ENCODE measurements at places on chromosomes 3 and 15. TPM values are rescaled to one million over a fixed set of nuclear protein-coding genes. Genes with fewer than 3 reads are reported as not detected.

Gene LTF
- polyA plus RNA-seq, result 0.98 TPM

Gene STAB1
- 39.0 TPM for polyA plus RNA-seq

Gene KY
- 0.08 TPM for polyA plus RNA-seq

Gene GOLGA6D
- polyA plus RNA-seq, result not detected

Gene CMTM6
- polyA plus RNA-seq, result 19.2 TPM

Gene RHCG
- 3,283 TPM for polyA plus RNA-seq

Gene CNTN4
- polyA plus RNA-seq, result 0.51 TPM

Gene EXD1
- polyA plus RNA-seq, result not detected

Gene UNC13C
- polyA plus RNA-seq, result not detected

Gene KBTBD13
- not detected for polyA plus RNA-seq

Gene PRICKLE2
- polyA plus RNA-seq, result 1.3 TPM

Gene SPESP1
- 1.2 TPM for polyA plus RNA-seq

Gene CHAC1
- 21.1 TPM for polyA plus RNA-seq

Gene MCTP2
- 2.4 TPM for polyA plus RNA-seq

Gene DISP2
- 1.3 TPM for polyA plus RNA-seq

Gene CACNA2D3
- polyA plus RNA-seq, result 1.7 TPM

Gene ANP32A
- polyA plus RNA-seq, result 51.7 TPM

Gene TMC3
- polyA plus RNA-seq, result not detected

Gene TPRG1
- 61.0 TPM for polyA plus RNA-seq

Gene MAP1A
- 0.78 TPM for polyA plus RNA-seq

Gene CELF6
- 1.0 TPM for polyA plus RNA-seq

Gene RARB
- 2.2 TPM for polyA plus RNA-seq

Gene CCK
- 0.12 TPM for polyA plus RNA-seq

Gene ISL2
- polyA plus RNA-seq, result 0.24 TPM

Gene OIP5
- 6.4 TPM for polyA plus RNA-seq

Gene DCBLD2
- 2.5 TPM for polyA plus RNA-seq

Gene ALS2CL
- polyA plus RNA-seq, result 95.0 TPM

Gene RYR3
- 1.8 TPM for polyA plus RNA-seq

Gene TUSC7
- polyA plus RNA-seq, result not detected

Gene NME9
- polyA plus RNA-seq, result 0.12 TPM

Gene TTC21A
- 5.6 TPM for polyA plus RNA-seq

Gene ASB14
- polyA plus RNA-seq, result not detected

Gene DAZL
- not detected for polyA plus RNA-seq

Gene CHST13
- polyA plus RNA-seq, result 0.04 TPM

Gene STRIT1
- not detected for polyA plus RNA-seq

Gene FANCD2OS
- 0.22 TPM for polyA plus RNA-seq

Gene PLA2G4D
- 4.5 TPM for polyA plus RNA-seq

Gene CEP19
- polyA plus RNA-seq, result 0.82 TPM

Gene EIF1B
- polyA plus RNA-seq, result 10.5 TPM

Gene CYP1A2
- polyA plus RNA-seq, result 0.06 TPM

Gene BFSP2
- polyA plus RNA-seq, result not detected

Gene SCAMP5
- 0.24 TPM for polyA plus RNA-seq

Gene HRG
- polyA plus RNA-seq, result not detected

Gene C3orf22
- polyA plus RNA-seq, result not detected

Gene IQCF5
- polyA plus RNA-seq, result not detected

Gene BUB1B
- 4.3 TPM for polyA plus RNA-seq

Gene PDCD10
- polyA plus RNA-seq, result 68.1 TPM

Gene WDR93
- not detected for polyA plus RNA-seq

Gene SELENOK
- polyA plus RNA-seq, result 50.3 TPM

Gene COLQ
- polyA plus RNA-seq, result 0.65 TPM

Gene CCDC9B
- polyA plus RNA-seq, result 58.1 TPM

Gene IGSF10
- 0.74 TPM for polyA plus RNA-seq

Gene C3orf38
- 4.7 TPM for polyA plus RNA-seq

Gene PAQR5
- 8.5 TPM for polyA plus RNA-seq

Gene PLAAT1
- 6.3 TPM for polyA plus RNA-seq

Gene FMN1
- polyA plus RNA-seq, result 1.0 TPM

All from esophagus (tissue), 2 donors.